ENCODE measurements at places on chromosomes 4 and X.
A peak's percentile ranks its signal among the peaks of the same experiment; 100 is the strongest.

GRCh38 chrX:1582686-1583437, 8.5 kb upstream of the AKAP17A start:
- peak; percentile 92 for DNase-seq

DNA sequence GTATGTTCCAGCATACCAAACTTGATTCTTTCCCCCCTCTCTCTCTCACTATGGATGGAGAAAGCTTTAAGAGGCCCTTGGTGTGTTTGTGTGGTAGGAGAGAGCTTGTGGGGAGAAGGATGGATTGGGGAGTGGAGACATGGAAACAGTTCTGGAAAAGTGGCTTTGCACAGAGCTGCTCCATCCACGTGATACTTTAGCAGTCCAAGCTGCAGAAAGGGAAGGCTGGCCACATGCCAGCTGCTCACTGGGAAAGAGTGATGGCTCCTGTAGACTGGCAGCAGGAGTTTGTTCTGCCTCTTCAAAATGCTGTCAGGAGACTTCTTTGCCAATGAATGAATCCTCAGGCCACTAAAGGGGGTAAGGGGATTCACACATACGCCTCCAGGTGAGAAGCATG, 21.7 kb upstream of the SEC24B start:
- no peak for DNase-seq

DNA sequence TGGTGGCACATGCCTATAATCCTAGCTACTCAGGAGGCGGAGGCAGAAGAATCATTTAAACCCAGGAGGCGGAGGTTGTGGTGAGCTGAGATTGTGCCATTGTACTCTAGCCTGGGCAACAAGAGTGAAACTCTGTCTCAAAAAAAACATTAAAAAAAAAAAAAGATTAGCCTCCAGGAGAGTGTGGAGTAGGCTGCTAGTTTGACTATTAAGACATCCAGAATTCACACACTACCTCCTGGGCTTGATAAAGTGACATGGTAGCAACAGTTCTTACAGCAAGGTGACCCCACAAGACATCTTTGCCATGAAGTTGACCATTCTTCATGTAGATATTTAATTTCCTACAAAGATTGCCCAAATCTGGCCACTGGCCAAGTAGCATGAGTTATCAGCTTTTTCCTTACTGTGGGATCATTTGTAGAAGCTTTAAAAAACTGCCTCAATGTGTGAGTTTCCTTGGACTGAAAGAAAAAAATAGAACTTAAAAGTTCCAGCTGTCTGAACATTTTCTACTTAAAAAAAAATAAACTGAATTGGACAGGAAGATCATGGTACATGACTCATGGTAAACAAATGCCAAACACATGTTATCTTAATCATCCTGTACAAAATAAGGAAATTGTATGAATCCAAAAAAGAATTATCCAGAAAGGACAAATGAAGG, 35.3 kb upstream of the SPRY1 start:
- DNase-seq = no peak

DNA sequence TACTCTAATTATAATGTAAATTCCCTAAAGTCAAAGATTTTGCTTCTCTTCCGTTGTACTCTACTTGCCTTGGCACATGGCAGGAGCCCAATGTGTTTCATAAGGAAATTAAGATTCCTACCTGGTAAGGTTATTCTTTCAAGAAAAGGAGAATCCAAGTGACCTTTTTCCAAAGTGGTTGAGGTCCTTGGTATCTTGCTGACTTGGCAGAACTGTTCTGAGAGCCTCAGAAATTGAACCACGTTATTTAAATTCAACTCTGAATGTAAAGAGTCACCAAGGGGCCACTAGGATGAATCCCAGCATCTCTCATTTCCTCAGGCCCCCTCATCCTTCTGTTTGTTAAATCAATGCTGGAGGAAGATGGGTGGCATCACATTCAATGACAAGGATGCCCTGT, 418.2 kb upstream of the MAGEB2 start:
- no peak for DNase-seq

DNA sequence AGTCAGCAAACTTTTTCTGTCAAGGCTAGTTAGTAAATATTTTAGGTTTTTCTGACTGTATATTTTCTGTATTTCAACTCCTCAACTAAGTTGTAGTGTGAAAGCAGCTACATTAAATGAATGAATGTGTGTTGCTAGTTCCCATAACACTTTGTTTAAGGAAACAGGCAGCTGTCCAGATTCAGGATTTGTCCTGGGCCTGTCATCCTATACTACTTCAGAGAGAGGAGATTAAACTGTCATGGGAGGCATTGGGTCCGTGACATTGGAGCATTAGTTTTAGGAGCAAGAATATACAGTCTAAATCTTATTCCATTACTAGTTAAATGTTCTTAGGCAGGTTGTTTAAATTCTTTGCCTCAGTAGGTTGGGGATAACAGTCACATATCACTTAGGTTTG, 516.0 kb downstream of the CCSER1 start:
- DNase-seq = no peak

GRCh38 chr4:177451108-177451500, 8.9 kb upstream of the AGA start:
- DNase-seq = no peak

- no peak for DNase-seq
Observed at GRCh38 chr4:129278868-129279267, 182.9 kb downstream of the C4orf33 start.

GRCh38 chrX:39654183-39654925, 443.4 kb downstream of the BCOR start:
- no peak for DNase-seq

DNA sequence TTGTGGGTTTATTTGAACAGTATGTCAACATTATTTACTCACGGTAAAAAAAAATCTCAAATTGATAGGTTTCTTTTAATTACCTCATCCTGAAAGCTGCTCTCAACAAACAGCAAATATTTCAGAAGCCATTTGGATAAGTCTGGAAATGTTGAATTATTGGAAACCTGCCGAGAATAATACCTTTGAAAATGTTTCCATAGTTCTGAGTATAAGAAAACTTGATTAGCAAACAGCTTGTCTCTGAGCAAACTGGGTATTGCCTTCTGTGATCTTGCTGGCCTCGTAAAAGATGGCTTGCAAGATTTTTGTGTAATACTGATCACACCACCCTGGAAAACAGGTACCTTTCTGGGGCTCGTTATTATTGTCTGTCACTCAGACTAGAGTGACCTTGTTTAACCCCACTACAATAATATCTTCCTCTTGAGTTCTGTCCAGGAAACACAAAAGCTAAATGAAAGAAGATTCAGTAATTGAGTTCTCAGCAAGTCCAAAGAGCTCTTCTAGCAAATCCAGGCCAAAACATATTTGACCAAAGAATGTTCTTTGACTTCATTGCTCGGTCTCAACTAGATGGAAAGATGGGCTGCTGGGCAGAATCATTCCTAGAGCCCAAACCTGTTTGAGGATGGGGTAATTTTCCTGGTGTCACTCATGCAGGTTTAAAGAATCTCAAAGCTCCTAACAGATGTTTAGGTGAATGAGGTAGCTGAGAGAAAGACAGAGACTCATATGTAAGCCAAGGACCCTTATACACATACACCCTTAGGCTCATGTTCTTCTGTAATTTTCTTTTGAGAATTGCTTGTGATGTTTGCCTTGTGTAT, 255.6 kb upstream of the JADE1 start:
- DNase-seq = peak; percentile 45

- DNase-seq = no peak
Observed at GRCh38 chr4:122633211-122633610, 12.3 kb upstream of the IL21 start.

GRCh38 chr4:158571736-158572135, 50.1 kb downstream of the RXFP1 start:
- DNase-seq = no peak

- DNase-seq = peak; percentile 55
Observed at GRCh38 chr4:183402771-183403170, 41.7 kb upstream of the CDKN2AIP start.

DNA sequence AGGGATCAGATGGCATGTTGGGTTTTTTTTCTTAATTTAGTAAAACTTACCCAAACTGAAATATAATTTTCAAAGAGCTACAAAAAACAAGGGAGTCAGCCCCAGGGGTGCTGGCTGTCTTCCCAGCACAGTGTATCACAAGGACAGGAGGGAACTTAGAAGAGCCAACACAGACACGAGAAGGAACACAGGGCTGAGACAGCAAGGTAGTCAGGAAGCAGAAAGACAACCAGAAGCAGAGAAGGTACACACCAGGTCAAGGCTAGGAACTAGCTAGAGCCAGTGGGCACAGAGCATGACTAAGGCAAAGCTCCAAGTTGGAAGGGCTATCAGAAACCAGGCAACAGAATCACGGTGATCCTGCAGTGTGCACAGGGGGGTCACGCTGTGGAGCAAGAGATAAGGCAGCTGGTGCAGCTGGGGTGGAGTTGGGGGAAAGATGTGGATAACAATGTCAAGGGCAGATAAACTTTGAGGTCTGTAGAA, 168.7 kb downstream of the NR3C2 start:
- no peak for DNase-seq

DNA sequence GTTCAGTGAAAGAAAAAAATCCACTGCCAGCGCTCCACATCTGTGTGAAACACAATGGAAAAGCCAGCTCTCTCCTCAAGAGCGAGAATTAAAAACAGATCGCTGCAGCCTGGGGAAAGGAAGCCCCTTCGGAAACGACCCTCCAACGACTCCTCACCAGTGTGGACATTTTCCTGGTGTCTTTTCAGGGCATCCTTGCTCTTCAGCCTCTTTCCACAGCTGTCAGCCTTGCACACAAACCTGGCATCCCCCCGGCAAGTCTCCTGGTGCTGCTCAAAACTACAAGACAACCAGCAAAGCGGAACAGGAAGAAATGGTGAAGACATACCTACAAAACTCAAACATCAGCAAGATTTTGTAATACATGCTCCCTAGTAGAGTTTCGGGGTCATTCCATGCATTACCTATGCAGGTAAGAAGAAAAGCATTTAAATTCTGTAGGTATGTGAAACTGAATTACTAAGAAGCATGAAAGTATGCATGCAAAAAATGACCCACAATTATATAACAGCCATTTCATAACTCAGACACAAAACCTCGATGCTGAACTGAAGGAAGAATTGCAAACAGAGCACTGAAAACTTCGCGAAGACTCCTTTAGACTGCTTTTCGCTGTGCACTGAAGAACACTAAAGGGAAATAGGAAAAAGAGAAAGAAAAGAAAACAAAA, 106.1 kb downstream of the PRDM5 start:
- no peak for DNase-seq

- no peak for DNase-seq
Observed at GRCh38 chr4:83308672-83309071, 24.1 kb upstream of the COQ2 start.

DNA sequence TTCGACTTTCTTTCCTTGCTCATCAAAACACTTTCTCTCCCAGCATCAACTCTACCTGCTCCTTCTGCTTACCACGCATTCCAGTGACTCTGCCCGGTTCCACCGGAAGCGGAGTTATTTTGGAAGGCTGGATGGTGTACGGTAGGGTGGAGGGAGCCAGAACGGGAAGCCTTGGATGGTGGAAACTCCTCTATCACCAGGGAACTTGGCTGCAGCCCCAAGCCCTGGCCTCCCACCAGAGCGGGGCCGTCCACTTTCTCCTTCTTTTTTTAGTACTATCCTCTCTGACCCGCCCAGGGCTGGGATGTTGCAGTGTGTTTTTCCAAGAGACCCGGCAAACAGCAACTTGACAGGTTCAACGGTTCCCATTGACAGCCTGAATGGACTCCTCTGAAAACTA, 27.6 kb downstream of the ADGRG2 start:
- DNase-seq = no peak

- DNase-seq = no peak
Observed at GRCh38 chrX:857376-857775, 226.8 kb downstream of the SHOX start.

- DNase-seq = no peak
Observed at GRCh38 chrX:134813697-134814096, 155.4 kb upstream of the PLAC1 start.

DNA sequence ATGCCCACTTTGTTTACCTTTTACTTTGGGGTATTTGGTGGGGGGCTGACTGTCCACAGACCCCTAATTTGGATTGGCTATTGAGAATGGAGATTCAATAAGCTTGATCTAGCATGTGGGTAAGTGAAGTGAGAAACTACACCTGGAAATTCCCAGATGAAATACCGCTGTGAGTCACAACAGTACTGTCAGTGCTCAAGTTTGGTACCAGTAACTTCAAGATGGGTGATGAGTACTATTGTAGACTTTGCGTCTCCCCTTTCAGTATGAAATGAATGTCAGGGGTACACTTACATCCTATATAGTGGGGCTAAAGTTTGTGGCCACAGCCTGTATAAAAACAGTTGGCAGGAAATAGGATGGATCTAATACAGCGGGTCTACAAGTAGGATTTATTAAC, 33.3 kb downstream of the HMGN5 start:
- no peak for DNase-seq

- DNase-seq = peak; percentile 14
Observed at GRCh38 chr4:41992967-41993857, 2.9 kb downstream of the SLC30A9 start.

DNA sequence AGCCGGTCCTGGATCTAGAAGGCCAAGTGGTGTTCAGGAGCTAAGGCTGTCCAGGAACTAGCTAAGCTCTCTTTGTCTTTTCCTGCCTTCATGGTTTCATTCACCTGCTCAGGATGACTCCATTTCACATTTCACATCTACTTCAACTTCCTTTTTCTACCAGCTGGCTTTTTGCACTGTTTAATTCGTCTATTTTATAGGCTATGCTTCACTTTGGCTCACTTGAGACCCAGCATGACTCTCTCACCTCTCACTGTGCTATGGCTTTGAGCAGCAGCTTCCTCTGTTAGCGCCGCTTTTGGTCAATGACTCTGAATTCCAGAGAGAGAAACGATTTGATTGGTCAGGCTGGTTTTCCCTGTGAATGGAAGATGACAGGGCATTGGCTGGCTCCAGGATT, 213.5 kb upstream of the CLNK start:
- no peak for DNase-seq

DNA sequence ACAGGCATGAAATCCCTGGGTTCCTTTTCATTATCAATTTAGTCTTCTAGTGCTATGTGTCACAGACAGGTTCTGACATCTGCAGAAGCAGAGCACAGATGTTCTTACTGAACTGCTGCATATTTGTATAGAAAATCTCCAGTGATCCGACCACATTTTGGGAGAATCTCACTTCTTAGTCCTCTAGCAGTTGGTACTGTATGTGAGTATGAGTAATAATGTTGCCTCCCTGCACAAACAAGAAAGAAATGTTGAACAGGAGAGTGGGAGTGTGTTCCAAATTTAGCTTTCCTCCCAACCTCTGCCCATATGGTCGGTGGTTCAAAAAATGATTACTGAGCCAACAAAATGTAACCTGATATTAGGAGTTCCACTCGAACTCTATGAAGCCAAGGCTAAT, 165.3 kb upstream of the GPC4 start:
- no peak for DNase-seq

- DNase-seq = no peak
Observed at GRCh38 chr4:61202638-61203435, 2.7 kb downstream of the ADGRL3 start.

GRCh38 chrX:22073928-22074327, 41.8 kb downstream of the PHEX start:
- no peak for DNase-seq

All from KBM-7 (cell line).